ENCODE measurements at places on chromosomes 2 and 18.

DNA sequence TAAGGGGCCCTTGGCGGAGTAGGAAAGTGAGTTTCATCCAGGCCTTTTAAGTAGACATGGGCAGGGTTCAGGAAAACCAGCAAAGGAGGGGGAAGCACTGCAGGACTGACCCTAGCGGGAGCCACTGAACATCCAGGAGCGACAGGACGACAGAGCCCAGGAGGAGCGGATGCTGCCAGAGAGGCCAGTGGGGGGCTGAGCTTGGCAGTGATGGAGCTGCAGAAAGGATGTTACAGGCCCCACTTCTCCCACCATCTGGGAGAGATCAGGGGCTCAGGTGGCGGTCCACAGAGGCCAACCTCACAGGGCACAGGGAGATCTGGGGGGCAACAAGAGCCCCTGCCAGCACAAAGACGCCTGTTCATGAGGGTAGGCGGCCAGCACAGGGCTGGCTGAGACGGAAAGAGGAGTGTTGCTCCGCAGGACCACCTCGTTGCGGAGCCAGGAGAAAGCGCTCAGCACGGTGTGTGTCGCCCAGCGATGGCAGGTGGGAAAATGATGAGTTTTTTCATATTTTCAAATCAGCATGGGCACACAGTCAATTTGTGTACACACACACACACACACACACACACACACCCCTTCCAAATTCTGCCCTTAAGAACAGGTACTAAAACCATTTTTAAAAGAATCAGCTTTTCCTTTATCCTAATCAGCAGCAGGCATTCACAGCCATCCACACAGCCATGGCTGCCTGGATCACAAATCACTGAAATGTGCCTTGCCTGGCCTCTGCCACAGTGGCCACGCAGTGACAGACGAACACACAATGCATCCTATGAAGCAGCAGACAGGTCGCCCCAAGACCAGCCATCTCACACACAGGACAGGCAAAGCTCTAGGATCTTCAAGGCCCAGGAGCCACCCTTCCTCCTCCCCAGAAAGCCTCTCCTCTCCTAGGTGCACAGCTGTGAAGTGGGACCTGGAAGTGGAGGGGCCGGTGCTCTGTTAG, 63.2 kb downstream of the NDUFA10 start:
- no peak for DNase-seq

DNA sequence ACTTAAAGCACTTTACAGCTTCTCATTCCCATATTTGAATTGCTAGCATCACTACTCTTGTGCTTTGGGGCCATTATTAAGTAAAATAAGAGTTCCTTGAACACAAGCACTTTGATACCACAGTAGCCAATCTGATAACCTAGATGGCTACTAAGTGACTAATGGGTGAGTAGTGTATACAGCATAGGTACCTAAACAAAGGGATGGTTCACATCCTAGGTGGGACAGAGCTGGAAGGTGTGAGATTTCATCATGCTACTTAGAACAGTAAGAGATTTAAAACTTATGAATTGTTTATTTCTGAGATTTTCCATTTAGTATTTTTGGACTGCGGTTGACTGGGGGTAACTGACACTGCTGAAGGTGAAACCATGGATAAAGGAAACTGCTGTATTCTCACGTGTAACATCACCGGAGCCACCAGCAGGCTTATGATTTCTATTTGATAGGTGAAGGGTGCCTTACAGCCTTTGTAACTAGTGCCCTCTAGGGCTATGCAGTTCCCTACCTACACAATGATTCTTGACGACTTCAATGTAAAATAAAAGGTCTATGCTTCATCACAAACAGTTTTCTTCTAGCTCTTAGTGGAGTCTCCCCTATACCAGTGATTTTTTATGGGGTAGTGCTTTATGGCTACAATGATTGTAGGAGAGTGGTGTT, 22.1 kb upstream of the CRIM1 start:
- no peak for DNase-seq

DNA sequence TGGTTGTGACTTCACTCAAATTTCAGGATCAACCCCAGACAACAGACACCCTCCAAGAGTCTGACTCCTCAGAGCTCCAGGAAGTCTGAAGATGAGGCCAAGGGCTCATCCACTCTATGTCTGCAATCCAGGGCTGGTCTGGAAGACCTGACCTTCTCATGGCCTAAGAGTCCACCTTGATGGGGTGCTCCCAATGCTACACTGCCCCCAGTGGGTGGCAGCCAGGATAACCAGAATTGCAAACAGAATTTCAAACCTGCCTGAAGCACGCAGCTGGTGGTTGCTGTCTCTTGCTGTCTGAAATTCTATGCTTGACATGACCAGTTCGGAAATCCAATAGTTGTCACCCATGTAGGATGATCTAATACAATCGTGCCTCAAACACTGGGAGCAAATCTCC, 96.0 kb downstream of the UXS1 start:
- DNase-seq, result no peak

- DNase-seq, result no peak
Observed at GRCh38 chr2:55862246-55862645, 61.3 kb downstream of the EFEMP1 start.

DNA sequence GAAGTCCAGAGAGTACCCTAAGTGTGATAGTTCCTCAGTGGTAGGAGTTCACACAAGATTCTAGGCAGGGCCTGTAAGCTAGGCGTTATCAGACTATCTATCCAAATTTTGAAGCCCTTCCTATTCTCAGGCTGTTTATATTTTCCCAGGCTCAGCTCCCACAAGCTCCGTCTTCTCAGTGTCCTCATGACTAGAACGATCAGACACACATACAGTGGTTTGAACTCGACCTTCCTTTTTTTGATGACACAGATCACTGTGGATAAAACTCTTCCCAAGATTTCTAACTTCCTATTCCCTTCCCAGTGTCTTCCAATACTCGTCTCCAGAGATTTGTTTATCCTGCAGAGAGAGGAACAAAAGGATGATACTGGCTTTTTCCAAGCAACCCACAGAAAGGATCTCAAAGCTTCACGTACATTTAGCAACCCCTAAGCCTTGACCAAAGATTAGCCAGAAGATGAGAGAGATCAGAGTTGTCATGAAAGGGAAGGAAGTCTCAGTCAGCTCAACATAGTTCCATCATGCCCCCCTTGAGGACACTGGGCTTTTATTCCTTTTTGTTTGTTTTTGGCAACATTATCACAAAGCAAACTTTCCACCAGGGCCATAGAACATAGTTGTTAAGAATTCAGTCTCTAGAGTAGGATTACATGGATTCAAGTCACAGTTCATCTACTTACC, 42.3 kb upstream of the DOK6 start:
- DNase-seq, result no peak

DNA sequence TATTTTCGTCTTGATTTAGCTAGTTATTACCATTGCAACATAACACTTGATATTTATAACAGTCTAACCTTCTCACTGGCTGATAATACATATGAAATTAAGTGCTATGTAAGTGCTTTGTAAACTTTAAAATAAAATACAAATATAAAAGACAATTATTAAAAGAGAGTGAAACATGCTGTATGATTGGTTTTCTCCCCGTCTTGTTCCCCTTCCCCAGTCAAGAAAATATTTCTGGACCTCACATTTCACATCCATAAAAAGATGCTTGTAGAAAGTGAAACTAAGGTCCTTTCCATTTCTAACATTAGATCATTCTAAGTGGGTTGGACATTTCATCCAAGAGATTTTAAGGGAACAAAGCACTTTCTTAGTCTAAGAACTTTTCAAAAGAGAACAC, 310.2 kb upstream of the LRATD1 start:
- DNase-seq, result no peak

- no peak for DNase-seq
Observed at GRCh38 chr18:76174451-76174850, 320.6 kb downstream of the ZNF516 start.

- no peak for DNase-seq
Observed at GRCh38 chr18:6547476-6547875, 132.8 kb upstream of the L3MBTL4 start.

All from activated T-helper 1 cell treated with Interleukin-2 at 50 U/mL for 16 hours (primary cell).